ENCODE measurements at places on chromosomes 5 and 9.

- no peak for DNase-seq
Measured at GRCh38 chr5:359301-359897, 37.9 kb downstream of the AHRR start.

GRCh38 chr5:1793966-1794900 lies 5.4 kb downstream of the MRPL36 start:
- no peak for DNase-seq

DNA sequence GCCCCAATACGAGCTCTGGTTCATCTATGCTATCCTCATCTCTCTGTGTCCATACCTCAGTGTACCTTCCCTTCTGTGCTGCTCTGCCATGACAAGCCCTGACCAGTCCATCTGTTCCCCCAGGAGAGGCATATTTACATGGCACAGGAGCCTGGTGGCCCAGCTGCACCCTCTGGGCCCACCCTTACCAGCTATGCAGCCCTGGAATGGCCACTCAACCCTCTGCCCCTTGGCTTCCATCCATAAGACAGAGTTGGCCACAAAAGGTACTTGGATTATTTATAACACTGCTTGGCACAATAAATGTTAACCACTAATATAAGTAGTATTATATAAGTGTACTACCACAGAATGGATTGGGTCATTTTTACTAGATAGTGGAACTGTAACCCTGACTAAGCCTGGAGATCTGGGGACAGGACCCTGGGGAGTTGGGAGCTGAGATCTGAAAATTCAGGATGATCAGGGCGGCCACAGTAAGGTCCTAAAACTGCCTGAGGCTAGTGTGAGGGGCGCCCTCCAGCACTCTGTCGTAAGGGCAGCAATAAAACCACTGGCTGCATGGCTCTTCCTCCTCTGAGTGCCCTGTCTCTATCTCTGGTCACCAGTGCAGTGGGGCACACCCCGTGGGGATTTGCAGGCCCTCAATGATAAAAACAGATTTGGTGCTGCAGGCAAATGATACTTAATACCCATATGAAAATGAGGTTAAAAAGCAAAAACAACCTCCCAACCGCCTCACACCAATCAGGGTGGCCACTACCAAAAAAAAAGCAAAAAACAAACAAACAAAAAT lies 65.8 kb downstream of the SEMA4D start:
- no peak for DNase-seq

GRCh38 chr9:4820168-4820567 lies 27.4 kb downstream of the RCL1 start:
- DNase-seq: no peak

DNA sequence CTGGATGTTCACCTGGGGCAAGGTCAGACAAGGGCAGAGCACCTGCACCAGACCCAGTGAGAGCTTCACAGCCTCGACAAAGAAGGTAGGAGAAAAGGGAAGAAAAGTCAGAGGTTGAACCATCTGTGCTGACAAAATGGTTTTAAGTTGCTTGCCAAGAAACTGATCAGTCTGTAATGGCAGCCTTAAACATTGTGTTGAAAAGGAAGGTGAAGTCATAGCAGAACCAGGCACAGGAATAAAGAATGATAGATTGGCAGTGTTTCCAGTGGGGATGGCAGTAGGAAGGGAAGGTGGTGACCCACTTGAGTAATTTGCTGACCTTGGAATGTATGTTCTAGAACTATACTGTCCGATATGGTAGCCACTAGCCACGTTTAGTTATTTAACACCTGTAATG lies 34.2 kb downstream of the HTR4 start:
- DNase-seq: no peak
